ENCODE measurements at places on chromosomes 6 and 20.

GRCh38 chr6:34059136-34059731 lies 86.7 kb downstream of the GRM4 start:
- no peak for DNase-seq

GRCh38 chr6:20757761-20758160 lies 223.5 kb downstream of the CDKAL1 start:
- no peak for DNase-seq

DNA sequence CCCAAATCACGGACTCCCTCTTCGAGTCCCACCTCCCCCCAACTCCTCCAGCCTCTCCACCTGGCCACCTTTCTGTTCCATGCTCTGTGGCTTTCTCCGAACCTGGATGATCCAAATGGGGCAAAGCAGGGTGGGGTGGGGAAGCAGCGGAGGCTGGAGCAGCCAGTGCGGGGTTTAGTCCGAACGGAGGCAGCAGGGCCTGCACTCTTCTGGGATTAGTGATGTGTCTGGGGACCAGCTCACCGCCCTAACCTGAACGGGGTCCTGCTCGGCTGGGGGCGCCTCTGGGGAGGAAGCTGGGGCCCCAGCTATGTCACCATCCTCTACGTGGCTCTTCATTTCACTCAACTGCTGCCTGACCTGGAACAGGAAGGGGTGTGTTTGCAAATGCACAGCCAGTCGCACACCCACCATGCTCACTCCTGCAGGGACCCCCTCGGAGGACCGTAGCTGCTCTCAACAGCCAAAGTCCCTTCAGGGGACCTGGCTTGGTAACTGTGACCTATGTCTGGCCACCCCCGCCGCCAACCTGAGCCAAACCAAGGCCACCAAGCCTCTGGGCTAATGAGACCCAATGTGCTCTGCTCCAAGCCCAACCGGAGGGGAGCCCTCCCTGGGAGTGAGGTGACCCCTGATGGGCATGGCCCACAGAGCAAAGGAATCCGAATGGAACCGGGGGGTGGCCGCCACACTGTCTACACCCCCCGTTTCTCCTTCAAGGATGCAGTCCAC lies 46.8 kb downstream of the DSTN start:
- DNase-seq = no peak

DNA sequence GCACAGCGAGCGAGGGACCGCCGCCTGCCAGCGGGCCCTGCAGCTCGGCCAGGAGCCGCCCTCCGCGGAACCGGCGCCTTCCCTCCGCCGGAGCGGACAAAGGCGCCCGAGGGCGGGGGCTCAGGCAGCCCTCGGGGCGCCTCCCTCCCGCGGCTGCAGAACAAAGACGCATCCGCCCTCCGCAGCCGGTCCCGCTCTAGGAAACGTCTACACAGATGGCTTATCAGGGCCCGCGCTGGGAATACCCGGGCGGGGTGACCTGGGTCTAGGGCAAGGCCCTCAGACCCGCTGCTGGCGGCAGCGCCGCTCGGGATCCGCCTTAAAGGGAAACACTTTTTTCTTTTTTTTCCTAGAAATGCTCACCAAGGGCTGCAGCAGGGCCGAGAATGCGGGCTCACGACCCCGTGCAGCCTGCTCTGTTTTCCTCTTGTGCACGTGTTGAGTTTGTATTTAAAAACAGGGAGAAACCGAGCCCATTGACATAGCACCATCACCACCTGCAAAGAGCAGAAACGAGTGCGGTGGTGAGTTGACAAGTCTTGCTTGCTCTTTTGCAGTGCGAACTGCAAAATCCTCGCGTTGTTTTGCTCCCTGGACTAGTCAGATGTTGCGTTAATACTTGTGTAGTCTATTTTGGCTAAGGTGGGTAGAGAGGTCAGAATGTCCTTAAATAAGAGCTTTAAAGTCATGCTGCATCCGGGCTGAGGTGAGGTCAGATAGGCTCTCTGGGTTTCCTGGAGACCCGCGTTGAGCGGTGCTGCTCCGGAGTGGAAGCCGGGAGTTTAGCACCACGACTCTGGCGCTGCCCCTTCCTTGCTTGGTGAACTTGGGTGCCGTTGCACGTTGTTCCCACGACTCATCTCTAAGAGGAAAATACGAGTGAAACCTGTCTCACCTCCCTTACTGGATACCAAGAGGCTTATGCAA lies 1.1 kb upstream of the RPS6KA2 start:
- DNase-seq = peak; percentile 67

- no peak for DNase-seq
These were observed 17.6 kb upstream of the PKHD1 start for GRCh38 chr6:52104979-52105378.

DNA sequence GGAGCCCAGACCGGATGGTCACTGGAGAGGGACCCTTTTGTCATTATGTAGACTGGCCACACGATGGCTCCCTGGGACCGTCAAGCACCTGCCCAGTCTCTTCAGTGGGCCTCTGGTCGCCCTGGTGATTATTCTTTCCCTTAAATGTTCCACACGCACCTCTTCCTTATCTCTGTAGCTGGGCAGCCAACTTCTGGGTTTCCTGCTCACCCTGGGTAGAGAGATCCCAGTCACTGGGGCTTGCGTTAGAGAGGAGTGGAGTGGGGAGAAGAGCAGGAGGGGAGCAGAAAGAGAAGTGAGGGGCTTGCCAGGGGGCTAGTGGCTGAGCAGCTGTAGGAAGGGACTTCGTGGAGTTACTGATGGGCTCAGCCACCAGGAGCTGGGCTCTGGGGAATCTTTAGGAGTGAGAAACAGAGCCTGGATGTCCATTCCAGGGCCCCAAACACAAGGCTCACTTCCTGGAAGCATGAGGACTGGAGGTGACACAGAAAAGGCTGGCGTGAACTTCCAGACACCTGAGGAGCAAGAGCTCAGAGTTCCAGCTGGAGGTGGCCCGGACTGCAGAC lies 150.1 kb downstream of the DHX35 start:
- peak; percentile 52 for DNase-seq
